HTR-8/SVneo (cell line): ENCODE measurements at places on chromosomes 3 and 15.
A peak's percentile ranks its signal among the peaks of the same experiment; 100 is the strongest.

- no peak for DNase-seq
These were observed 65.9 kb downstream of the HACD2 start for GRCh38 chr3:123518892-123519485.

DNA sequence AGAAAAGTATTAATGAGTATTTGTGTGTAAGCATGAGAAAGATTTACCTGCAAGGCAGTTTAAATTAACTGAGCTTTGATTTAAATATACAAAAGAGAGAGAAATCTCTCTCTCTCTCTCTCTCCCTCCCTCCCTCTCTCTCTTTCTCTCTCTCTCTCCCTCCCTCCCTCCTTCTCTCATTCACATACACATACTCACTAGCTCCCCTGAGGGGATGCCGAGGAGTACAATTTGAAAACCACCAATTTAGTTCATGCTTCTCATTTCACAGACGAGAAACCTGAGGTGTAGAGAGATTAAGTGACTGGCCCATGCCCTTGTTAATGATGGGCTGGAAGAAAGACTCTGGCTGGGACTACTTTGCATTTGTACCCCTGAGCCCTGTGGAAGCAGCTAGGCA lies 59.4 kb downstream of the MECOM start:
- no peak for DNase-seq

- DNase-seq = no peak
These were observed 124.3 kb downstream of the IGSF11 start for GRCh38 chr3:118910332-118910731.

GRCh38 chr3:98782824-98783500 lies 19.8 kb downstream of the ST3GAL6 start:
- DNase-seq = no peak

GRCh38 chr3:64355401-64355807 lies 130.1 kb upstream of the PRICKLE2 start:
- peak; percentile 47 for DNase-seq

- DNase-seq = no peak
These were observed 381.7 kb upstream of the ARPP21 start for GRCh38 chr3:35257641-35258040.

GRCh38 chr3:107216229-107216628 lies 161.0 kb upstream of the CCDC54 start:
- no peak for DNase-seq

DNA sequence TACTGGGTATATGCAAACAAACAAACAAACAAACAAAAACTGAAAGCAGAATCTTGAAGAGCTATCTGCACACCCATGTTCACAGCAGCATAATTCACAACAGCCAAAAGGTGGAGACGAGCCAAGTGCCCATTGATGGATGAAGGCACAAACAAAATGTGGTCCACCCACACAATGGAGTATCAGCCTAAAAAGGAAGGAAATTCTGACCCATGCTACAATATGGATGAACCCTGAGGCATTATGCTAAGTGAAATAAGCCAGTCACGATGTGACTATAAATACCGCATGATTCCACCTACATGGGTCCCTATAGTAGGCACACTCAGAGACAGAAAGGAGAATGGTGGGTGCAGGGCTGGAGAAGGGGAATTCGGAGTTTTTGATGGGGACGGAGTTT lies 24.1 kb downstream of the XPC start:
- no peak for DNase-seq

DNA sequence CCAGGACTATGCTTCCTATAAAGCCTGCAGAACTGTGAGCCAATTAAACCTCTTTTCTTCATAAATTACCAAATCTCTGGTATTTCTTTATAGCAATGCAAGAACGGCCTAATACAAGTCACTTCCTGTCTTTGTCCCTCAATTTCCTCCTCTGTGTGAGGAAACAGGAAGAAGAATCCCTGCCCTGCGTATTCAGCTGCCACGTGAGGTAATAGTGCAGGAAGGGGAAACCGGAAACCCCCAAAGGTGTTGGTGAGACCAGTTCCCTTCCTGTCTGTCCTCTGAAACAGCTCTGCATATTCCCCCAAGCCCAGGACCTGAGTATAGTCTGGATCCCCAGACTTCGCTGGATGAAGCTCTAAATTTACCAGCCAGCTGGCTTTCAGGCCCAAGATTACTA lies 18.1 kb upstream of the PTPN23 start:
- no peak for DNase-seq

- DNase-seq = no peak
These were observed 32.3 kb upstream of the DUSP7 start for GRCh38 chr3:52088445-52089367.

- no peak for DNase-seq
These were observed 172.5 kb upstream of the TLE3 start for GRCh38 chr15:70269991-70270751.
